ENCODE measurements at places on chromosomes 16 and 17.

DNA sequence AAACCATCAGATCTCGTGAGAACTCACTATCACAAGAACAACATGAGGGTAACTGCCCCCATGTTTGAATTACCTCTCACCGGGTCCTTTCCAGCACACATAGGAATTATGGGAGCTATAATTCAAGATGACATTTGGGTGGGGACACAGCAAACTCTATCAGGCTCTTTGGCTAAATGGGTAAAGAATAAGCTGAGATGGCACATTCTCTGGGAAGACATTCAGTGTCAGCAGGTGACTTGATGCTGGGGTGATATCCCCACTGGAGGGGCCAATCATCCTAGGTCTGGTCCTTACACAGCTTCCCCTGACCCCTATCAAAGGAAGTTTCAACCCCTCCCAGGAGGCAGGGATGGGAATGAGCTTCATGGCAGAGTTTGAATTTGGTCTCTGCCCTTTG, 664.0 kb upstream of the EEF2KMT start:
- no peak for DNase-seq

DNA sequence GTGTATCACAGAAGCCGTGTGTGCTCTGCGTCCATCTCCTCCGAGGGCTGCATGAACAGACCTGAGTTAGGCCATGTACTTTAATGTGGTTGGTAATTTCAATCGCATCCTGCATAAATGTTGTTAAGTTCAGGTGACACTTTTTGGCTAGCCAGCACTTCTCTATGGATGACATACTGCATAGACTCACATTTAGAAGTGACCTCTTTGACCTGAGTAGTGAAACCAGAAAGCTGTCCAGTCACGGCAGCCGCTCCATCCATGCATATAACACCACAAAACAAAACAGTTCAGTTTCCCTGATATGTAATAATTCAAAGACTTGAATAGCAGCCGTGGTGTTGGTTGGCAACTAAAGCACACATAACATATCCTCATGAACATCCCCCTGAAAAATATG, 94.1 kb downstream of the CYTH1 start:
- no peak for DNase-seq

GRCh38 chr17:21129023-21129681, 2.4 kb downstream of the DHRS7B start:
- DNase-seq: peak; percentile 33

DNA sequence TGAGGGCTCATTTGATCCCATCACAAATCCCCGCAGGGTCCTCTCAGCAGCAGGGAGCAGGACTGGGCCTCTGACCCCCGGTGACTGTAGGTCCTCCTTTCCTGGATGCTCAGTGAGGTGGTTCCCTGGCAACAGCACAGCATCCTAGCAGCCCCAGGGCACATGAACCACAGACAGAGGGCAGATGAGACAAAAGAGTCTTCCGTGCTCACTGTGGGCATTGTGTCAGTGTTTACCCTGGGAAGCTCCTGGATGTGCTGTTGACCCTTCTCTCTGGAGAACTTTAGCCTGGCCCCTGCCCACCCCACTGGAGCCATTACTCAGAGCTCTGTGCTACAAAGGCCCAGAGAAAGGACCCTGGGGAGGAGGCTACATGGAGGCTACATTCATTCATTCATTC, 21.7 kb upstream of the TMEM220 start:
- no peak for DNase-seq

DNA sequence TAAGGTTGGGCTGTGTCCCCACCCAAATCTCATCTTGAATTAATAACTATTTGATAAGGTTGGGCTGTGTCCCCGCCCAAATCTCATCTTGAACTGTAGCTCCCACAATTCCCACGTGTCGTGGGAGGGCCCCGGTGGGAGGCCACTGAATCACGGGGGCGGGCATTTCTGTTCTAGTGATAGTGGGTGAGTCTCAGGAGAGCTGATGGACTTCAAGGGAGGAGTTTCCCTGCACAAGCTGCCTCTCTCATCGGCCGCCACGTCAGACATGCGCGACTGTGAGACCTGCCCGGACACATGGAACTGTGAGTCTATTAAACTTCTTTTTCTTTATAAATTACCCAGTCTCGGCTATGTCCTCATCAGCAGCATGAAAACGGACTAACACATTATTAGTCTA, 44.9 kb upstream of the METRNL start:
- no peak for DNase-seq

DNA sequence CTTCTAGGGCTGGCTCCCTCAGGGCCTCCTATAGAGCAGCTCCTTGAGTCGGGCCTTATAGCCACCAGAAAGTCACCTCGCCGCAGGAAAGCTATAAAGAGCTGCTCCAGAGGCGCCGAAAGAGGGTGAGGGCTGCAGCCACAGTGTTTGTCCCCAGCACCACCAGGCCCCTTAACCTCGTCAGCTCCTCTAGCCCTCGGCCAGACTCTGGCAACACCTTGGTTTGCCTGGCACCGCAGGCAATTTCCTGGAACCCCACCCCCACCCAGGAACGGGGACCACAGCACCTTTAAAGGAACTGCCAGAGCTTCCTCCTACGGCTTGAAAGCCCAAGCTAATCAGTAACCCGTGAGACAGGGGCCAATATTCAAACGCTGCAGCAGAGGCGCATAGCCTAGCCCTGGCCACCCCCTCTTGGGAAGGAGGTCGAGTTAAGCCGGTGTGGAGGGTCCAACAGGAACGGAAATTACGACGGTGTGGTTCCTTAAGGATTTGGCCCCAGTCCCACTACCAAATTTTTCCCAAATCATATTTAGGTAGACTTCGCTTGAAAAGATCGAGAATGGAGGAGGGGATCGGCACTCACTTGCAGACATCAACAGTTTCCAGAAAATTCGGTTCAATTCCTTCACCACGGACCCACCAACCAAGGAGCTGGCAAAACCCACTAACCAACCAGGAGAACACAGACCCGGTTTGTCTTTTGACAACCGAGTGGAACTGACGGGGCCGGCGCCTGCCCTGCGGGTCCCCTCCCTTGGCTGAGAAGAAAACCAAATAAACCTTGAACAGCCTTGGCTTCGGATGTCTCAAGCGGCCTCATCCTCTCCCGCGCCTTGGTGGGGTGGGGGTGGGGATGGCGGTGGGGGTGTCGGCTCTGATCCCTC, 3.0 kb downstream of the HOXB6 start:
- no peak for DNase-seq

DNA sequence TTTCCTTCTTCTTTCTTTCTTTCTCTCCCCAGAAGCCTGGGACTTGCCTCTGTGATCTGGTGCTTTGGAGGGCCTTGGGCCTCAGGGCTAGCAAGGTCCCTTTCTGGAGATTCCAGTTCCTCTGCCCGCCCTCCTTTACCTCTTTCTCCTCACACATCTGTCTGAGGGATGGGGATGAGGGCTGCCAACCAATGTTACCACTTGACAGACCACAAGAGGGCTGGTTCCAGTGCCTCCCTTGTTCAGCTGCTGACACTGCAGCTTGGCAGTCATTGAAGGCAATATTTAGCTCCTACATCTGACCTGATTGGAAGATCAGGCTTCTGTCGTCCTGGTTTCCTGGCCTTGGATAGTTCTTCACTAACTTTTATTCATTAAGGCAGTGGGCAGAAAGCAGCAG, 3.6 kb upstream of the ZNF652 start:
- DNase-seq: peak; percentile 90

- peak; percentile 77 for DNase-seq
Observed at GRCh38 chr16:46658925-46659324, 30.1 kb downstream of the VPS35 start.

GRCh38 chr16:31535737-31536136, 8.0 kb downstream of the AHSP start:
- DNase-seq: no peak

DNA sequence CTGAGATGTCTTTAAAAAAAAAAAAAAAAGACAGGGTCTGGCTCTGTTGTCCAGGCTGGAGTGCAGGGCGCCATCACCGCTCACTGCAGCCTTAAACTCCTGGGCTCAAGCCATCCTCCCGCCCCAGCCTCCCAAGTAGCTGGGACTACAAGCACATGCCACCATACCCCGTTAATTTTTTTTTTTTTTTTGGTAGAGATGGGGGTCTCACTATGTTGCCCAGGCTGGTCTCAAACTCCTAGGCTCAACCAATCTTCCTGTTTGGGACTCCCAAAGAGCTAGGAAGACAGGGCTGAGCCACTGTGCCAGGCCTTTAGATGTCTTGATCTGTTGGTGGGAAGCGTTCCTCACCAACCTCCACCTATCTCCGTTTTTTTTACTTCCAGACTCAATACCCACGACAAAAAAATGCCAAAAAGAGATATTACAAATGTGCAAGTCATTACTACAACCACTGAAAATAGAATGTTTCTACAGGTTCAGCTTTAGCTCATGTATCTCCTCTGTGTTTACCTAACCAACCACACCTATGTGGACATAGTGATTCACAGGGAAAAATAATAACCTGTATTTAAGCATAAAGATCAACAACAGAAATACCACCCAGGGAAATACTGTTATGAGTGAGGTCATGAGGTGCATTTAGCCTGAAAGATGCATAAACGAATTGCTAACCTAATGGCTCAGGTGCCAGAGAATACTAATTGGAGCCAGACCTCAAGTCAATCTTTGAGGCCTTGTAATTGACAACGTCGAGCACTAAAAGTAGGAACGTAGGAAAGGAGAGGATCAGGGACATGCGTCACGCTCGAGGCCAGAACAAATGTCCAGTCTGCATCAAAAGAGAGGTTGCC, 22.6 kb downstream of the NACA2 start:
- DNase-seq: no peak

DNA sequence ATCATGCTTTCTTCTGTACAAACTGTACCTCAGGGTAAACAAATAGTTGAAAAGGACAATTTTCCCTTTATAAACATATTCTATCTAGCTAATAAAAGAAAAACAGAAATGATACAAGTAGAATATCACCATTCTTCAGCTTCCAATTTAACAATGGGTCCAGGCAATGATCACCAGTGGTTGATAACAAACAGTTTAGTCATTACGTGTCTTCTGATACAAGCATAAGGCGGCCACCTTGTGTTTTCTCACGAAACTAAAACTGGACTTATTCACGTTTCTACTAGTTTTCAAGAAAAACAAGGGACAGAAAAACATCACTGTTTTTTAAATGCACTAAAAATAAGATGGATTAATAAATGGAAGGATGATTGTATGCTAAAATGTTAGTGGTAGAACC, 58.3 kb downstream of the STH start:
- no peak for DNase-seq

DNA sequence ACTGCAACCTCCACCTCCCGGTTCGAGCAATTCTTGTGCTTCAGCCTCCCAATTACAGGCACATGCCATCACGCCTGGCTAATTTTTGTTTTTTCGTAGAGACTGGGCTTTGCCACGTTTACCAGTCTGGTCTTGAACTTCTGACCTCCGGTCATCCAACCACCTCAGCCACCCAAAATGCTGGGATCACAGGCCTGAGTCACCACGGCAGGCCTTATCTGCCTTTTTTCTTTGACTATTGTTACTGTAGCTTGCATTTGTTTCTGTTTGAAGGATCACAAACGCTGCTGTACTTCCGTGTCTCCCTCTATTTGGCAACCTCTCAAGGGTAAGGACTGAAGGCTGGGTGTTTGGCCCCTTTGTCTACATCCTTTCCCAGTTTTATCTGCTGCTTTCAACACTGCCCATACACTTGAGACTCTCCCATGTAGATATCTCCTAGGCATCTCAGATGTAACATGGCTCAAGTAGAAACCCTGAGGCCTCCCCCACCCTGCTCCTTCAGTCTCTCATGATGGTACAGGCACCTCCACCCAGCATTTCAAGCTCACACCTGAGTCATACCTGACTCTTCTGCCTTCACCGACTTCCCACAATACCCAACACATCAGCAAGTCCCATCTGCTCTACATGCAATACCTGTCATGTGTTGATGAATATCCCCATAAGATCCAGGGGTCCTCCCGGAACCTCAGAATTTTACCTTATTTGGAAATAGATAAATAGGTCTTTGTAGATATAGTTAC, 219.0 kb downstream of the CPPED1 start:
- peak; percentile 58 for DNase-seq

GRCh38 chr16:81319221-81319912, 4.6 kb downstream of the GAN start:
- DNase-seq: no peak

- DNase-seq: peak; percentile 66
Observed at GRCh38 chr17:59561042-59561441, 4.4 kb upstream of the DHX40 start.

Data from pons (tissue), 1 donor.